ENCODE measurements at places on chromosomes 4 and X.

- DNase-seq: no peak
Observed at GRCh38 chrX:152131525-152131924, 6.9 kb downstream of the MAGEA10 start.

DNA sequence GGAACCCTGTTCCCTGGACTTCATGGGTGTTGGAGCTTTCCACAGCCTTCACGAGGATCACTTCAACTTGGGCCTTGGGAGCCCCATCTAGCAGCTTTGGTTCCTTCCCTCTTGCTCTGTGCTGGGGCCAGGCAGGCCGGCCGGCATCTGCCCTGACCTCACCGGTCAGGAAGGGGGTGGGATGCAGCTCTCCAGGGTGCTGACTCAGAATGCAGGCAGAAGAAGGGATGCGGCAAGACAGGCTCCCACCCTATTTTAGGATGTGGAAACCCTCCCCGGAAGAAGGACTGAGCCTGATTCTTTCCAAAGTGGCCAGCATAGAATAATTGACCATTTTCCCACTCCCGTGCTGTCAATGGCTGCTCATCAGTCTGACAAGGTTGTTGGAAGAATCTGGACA is 47.1 kb downstream of the FHDC1 start:
- no peak for DNase-seq

- peak; percentile 18 for DNase-seq
Observed at GRCh38 chrX:357693-358471, 28.8 kb downstream of the PPP2R3B start.

- DNase-seq: no peak
Observed at GRCh38 chrX:20523626-20524312, 257.1 kb upstream of the RPS6KA3 start.

DNA sequence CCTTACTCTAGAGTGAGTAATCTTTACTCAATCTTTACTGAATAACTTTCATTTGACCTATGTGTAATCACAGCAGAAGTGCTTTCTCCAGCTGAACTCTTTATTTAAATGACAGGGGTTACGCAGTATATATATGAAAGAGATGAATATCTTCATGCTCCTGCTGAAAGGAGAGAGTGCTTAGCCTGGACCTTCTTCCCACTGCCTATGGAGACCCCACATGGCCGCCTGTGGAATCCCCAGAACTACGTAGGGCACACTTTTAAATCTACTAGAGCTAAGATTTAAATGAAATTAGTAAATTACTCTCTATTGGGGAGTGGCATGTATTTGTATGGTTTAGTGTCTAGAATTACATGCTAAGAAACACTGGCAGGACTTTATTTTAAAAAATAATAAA is 391.2 kb downstream of the ANKRD50 start:
- DNase-seq: no peak

DNA sequence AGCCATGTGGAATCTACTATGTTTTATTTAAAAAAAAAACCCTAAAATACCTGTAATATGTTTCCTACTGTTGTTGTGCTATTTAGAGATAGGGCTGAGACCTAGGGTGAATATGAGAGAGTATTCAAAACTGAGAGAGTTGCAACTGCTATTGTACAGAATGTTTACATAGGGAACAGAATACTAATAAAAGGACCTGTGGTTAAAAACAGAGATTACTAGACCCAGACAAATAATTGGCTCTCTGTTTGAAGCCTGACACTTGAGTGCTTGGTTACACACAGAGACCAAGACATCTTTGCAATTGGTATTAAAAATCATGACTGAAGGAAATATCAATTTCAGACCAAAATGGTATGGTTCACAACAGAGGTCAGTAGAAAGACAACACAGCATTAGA is 278.9 kb upstream of the GIMD1 start:
- DNase-seq: no peak
